ENCODE measurements at places on chromosomes 4 and X.

DNA sequence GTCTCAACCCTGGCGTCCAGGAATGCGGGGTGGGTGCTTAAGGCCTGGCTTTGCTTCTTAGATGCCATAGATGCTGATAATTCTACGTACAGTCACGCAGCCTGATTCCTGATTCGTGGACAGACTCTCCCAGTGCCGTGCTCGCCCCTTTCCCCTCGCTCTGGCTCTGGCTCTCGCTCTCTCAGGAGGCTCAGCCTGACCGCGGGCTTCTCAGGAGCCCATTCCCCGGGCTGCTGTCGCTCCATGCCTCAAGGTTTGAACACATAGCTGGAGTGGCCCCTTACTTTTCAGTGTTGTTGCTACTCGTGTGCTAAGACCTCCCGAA is 59.2 kb upstream of the ZC4H2 start:
- peak; percentile 72 for DNase-seq

GRCh38 chr4:41044165-41044564 is 170.2 kb downstream of the APBB2 start:
- no peak for DNase-seq

GRCh38 chr4:3638080-3638795 is 106.0 kb upstream of the LRPAP1 start:
- no peak for DNase-seq

- no peak for DNase-seq
These were observed 2.1 kb downstream of the ELOVL6 start for GRCh38 chr4:110196206-110196870.

- DNase-seq = no peak
These were observed 179.5 kb upstream of the FTHL17 start for GRCh38 chrX:31251336-31251735.

GRCh38 chr4:113838460-113838859 is 76.9 kb upstream of the CAMK2D start:
- no peak for DNase-seq

Measured in suprapubic skin (tissue), 4 donors.